ENCODE measurements at places on chromosomes 5 and 9. TPM values are rescaled to one million over a fixed set of nuclear protein-coding genes. Genes with fewer than 3 reads are reported as not detected.

GRCh38 chr5:111829701-111830100 is 72.7 kb upstream of the NREP start:
- H3K4me1 ChIP-seq, result no peaks in the 10 kb centered on the region
- H3K4me3 ChIP-seq, result no peak overlapping the region
- no peaks in the 10 kb centered on the region for H3K27me3 ChIP-seq

FAM221B gene
- total RNA-seq, result 0.15 TPM

RNF180 gene
- total RNA-seq, result 5.0 TPM

- H3K27me3 ChIP-seq, result no peaks in the 10 kb centered on the region
- no peak overlapping the region for H3K4me3 ChIP-seq
- H3K36me3 ChIP-seq, result no peaks in the 10 kb centered on the region
Observed at GRCh38 chr9:135415586-135415985, 64.0 kb upstream of the PPP1R26 start.

TEX48 gene
- total RNA-seq, result not detected

PRLR gene
- total RNA-seq, result 3.6 TPM

DNA sequence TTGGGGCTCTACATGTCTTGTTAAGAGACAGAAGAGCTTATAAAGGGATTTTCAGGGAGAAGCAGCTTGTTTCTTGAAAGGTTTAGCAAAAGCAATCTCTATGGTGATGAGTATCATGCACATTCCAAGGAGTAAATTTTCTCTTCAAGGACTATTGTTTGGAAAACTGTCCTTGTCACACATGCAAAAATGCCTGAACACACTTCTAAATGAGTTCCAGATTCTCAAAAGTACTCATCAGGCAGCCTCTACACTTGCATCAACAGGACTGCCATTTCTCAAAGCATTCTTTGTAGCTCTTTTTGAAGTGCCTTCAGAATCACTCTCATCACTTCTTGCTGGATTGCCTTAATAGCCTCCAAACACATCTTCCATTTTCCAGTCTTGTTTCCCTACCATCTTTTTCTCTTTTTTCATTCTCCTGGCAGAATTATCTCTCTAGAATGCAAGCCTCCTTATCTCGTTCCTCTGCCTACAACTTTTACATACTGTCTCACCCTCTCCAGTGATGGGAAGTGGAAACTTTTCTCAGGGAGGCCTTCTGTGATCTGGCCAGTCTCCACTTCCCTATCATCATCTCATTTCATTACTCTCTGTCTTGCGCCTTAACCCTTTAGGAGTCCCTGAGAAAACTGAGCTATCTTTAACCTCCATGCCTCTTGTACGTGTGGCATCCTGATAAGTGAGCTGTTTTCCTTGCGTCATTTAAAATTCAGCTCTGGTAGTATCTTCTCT is 631.5 kb upstream of the TLE4 start:
- no peak overlapping the region for H3K27ac ChIP-seq
- H3K4me3 ChIP-seq, result no peak overlapping the region
- no peaks in the 10 kb centered on the region for H3K4me1 ChIP-seq
- no peaks in the 10 kb centered on the region for H3K36me3 ChIP-seq

SPINK13 gene
- not detected for total RNA-seq

MROH2B gene
- total RNA-seq, result not detected

DNA sequence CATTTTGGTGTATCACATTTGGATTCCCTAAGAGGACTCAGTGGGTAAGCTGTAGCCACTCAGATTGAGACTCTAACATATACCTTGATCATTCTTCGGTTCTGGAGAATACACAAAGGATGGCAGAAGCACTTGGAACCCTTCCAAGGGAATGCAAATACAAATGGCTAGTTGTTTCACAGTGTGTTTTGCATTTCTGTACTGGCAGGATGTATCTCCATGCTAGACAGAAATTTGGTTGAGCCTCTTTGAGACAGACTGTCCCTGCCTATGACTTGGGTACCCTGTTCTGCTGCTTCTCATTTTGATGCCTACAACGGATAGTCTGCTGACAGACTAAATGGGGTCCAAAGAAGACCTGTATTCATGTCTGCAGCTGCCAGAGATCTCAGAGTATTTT is 273.5 kb downstream of the TMEM38B start:
- no peaks in the 10 kb centered on the region for H3K36me3 ChIP-seq
- no peak overlapping the region for H3K4me3 ChIP-seq
- H3K4me1 ChIP-seq, result no peaks in the 10 kb centered on the region
- H3K27ac ChIP-seq, result no peak overlapping the region

- H3K4me3 ChIP-seq, result no peak overlapping the region
- H3K27ac ChIP-seq, result no peak overlapping the region
- no peaks in the 10 kb centered on the region for H3K27me3 ChIP-seq
- no peak for DNase-seq
- H3K36me3 ChIP-seq, result no peaks in the 10 kb centered on the region
Observed at GRCh38 chr9:81088341-81088740, 601.0 kb downstream of the TLE1 start.

DNA sequence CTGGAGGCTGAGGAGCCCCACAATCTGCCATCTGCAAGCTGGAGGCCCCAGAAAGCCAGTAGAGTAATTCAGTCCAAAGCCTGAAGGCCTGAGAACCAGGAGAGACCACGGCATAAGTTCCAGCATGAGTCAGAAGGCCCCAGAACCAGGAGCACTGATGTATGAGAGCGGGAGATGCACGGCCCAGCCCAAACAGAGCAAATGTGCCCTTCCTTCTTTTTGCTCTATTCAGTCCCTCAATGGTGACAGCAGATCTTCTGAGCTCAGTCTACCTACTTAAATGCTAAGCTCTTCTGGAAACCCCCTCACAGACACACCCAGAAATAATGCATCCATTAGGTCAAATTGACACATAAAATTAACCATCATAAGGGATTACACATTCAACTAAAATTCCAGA is 277.6 kb downstream of the ATPSCKMT start:
- H3K4me1 ChIP-seq, result no peaks in the 10 kb centered on the region
- H3K27ac ChIP-seq, result no peak overlapping the region
- no peak overlapping the region for H3K4me3 ChIP-seq
- DNase-seq, result no peak
- H3K27me3 ChIP-seq, result no peaks in the 10 kb centered on the region
- no peaks in the 10 kb centered on the region for H3K36me3 ChIP-seq

GRCh38 chr5:38263983-38264382 is 5.6 kb downstream of the EGFLAM start:
- H3K4me3 ChIP-seq, result no peak overlapping the region
- DNase-seq, result no peak
- H3K27ac ChIP-seq, result no peak overlapping the region
- peaks cover 1% of the 10 kb centered on the region for H3K4me1 ChIP-seq

TMC1 gene
- not detected for total RNA-seq

DNA sequence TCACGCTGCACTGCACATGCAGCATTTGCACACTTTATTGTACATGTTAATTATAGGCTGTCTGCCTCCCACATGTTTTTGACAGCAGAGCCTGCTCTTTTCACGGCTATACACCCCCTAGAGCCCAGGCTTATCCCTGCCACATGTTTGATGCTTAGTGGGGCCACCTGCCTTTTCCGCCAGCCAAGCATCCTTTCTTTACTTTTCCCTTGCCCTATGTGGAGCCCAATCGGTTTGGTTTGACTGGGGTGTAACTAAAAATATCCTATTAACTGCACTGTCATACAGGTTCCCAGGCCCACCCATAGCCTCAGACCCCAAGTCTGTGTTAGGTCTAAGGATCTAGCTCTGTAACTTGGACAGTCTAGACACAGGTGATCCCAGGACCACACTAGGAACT is 18.9 kb upstream of the S1PR3 start:
- H3K36me3 ChIP-seq, result no peaks in the 10 kb centered on the region
- H3K4me3 ChIP-seq, result no peak overlapping the region
- H3K27me3 ChIP-seq, result no peaks in the 10 kb centered on the region
- DNase-seq, result no peak
- no peak overlapping the region for H3K27ac ChIP-seq

DNA sequence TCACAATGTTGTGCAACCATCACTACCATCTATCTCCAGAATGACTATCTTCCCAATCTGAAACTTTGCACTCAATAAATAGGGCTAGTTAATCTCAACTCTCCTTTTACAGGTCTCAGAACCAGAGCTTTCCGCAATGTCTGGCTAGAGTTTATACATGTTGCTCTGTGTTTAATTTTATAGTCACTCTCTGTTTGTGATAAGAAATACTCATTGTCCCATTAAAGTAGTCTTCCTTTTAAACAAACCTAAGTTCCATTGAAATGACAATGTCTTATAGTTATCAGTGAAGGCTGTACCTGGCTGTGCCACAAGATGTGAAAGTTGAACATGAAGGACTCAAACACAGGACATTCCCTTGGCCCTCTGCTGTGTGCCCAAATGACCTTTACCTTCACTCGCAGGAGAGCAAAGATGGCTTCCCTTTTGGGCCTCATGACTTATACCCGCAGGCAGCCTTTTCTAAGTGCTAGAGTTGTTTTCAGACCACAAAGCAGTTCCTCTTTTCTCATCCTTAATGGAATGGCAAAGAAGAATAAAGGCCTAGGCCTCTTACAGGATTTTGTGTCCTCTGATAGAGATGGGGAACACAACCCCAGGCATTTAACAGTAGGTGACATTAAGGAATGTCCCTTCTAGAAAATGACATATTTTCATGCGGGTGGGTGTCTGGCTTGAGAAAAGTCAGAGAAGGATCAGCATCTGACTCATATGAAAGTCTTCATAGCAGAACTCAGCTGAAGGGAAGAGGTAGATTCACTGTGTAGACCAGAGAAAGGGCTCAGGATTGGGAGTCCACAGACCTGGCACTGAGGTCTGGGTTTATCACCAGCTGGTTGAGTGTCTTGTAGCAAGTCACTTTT is 69.6 kb upstream of the ATP10B start:
- no peaks in the 10 kb centered on the region for H3K36me3 ChIP-seq
- no peak for DNase-seq
- no peak overlapping the region for H3K27ac ChIP-seq
- H3K4me1 ChIP-seq, result peaks cover 9% of the 10 kb centered on the region
- no peak overlapping the region for H3K4me3 ChIP-seq

GRCh38 chr5:8306288-8306896 is 437.4 kb downstream of the MTRR start:
- DNase-seq, result no peak
- H3K27ac ChIP-seq, result no peak overlapping the region
- no peak overlapping the region for H3K4me3 ChIP-seq
- no peaks in the 10 kb centered on the region for H3K27me3 ChIP-seq
- H3K36me3 ChIP-seq, result no peaks in the 10 kb centered on the region

GRCh38 chr5:41738710-41739354 is 131.4 kb downstream of the OXCT1 start:
- DNase-seq, result no peak
- no peaks in the 10 kb centered on the region for H3K4me1 ChIP-seq
- peaks cover 3% of the 10 kb centered on the region for H3K36me3 ChIP-seq
- H3K27ac ChIP-seq, result no peak overlapping the region

- DNase-seq, result no peak
- H3K4me1 ChIP-seq, result peaks cover 14% of the 10 kb centered on the region
- no peak overlapping the region for H3K4me3 ChIP-seq
- H3K36me3 ChIP-seq, result no peaks in the 10 kb centered on the region
- no peak overlapping the region for H3K27ac ChIP-seq
- H3K27me3 ChIP-seq, result no peaks in the 10 kb centered on the region
Observed at GRCh38 chr5:1167361-1167727, 34.1 kb upstream of the SLC6A19 start.

- H3K4me3 ChIP-seq, result no peak overlapping the region
- H3K4me1 ChIP-seq, result peaks cover 4% of the 10 kb centered on the region
- no peaks in the 10 kb centered on the region for H3K27me3 ChIP-seq
- no peak overlapping the region for H3K27ac ChIP-seq
- no peaks in the 10 kb centered on the region for H3K36me3 ChIP-seq
Observed at GRCh38 chr9:34717996-34718614, 8.2 kb upstream of the CCL21 start.

SHC3 gene
- total RNA-seq, result 22.0 TPM

DNA sequence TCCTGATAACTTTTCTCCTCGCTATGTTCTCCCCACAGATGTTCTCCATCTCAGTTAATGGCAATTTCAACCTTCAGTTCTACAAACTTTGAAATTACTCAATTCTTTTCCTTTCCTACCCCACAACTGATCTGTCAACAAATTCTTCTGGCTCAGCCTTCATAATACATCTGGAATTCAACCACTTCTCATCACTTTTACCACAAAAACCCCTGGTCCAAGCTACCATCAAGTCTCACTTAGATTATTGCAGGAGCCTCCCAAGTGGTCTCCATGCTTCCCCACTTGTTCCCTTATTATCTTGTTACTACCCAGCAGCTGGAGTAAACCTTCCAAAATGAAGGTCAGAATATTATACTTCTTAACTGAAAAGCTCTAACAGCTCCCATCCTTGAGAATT is 110.1 kb downstream of the FBN2 start:
- no peak overlapping the region for H3K4me3 ChIP-seq
- no peak for DNase-seq
- no peaks in the 10 kb centered on the region for H3K4me1 ChIP-seq
- no peak overlapping the region for H3K27ac ChIP-seq
- H3K36me3 ChIP-seq, result no peaks in the 10 kb centered on the region

- DNase-seq, result no peak
- no peak overlapping the region for H3K4me3 ChIP-seq
- no peaks in the 10 kb centered on the region for H3K36me3 ChIP-seq
- no peaks in the 10 kb centered on the region for H3K4me1 ChIP-seq
- H3K27me3 ChIP-seq, result no peaks in the 10 kb centered on the region
Observed at GRCh38 chr5:33148076-33148513, 292.7 kb upstream of the TARS1 start.

- H3K27ac ChIP-seq, result no peak overlapping the region
- no peak overlapping the region for H3K4me3 ChIP-seq
- DNase-seq, result no peak
- no peaks in the 10 kb centered on the region for H3K4me1 ChIP-seq
- H3K27me3 ChIP-seq, result no peaks in the 10 kb centered on the region
- no peaks in the 10 kb centered on the region for H3K36me3 ChIP-seq
Observed at GRCh38 chr5:175410926-175411325, 33.1 kb downstream of the DRD1 start.

C5orf52 gene
- not detected for total RNA-seq

- no peaks in the 10 kb centered on the region for H3K27me3 ChIP-seq
- no peak overlapping the region for H3K4me3 ChIP-seq
- H3K4me1 ChIP-seq, result no peaks in the 10 kb centered on the region
- H3K36me3 ChIP-seq, result no peaks in the 10 kb centered on the region
- H3K27ac ChIP-seq, result no peak overlapping the region
Observed at GRCh38 chr9:9615086-9615485, 997.7 kb downstream of the PTPRD start.

- H3K27me3 ChIP-seq, result no peaks in the 10 kb centered on the region
- H3K4me1 ChIP-seq, result peaks cover 5% of the 10 kb centered on the region
- peaks cover 34% of the 10 kb centered on the region for H3K36me3 ChIP-seq
Observed at GRCh38 chr9:120490888-120491595, 88.9 kb downstream of the CDK5RAP2 start.

DNA sequence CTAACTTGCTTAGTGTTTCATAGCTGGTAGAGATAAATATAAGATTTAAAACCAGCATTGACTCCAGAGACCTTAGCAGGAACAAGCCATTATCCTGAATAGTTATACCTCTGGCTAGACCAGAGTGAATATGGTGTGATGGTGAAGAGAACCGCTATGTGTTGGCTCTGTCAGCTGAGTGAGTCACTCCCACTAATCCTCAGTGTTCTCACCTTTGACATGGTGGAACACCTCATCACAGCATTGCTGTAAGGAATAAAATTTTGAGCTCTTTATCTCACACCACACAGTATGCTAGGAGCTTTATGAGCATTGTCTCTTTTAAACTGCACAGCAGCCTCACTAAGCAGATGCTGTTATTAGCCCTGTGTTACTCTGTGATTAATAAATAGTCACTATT is 90.7 kb upstream of the DHFR start:
- no peak for DNase-seq
- no peak overlapping the region for H3K27ac ChIP-seq
- H3K36me3 ChIP-seq, result peaks cover 53% of the 10 kb centered on the region
- H3K27me3 ChIP-seq, result no peaks in the 10 kb centered on the region
- H3K4me1 ChIP-seq, result no peaks in the 10 kb centered on the region
